RCC 7860 (cell line): ENCODE measurements at places on chromosomes 12 and 14.

GRCh38 chr12:99997806-99998205, 13.1 kb upstream of the ANKS1B start:
- no peak for DNase-seq

DNA sequence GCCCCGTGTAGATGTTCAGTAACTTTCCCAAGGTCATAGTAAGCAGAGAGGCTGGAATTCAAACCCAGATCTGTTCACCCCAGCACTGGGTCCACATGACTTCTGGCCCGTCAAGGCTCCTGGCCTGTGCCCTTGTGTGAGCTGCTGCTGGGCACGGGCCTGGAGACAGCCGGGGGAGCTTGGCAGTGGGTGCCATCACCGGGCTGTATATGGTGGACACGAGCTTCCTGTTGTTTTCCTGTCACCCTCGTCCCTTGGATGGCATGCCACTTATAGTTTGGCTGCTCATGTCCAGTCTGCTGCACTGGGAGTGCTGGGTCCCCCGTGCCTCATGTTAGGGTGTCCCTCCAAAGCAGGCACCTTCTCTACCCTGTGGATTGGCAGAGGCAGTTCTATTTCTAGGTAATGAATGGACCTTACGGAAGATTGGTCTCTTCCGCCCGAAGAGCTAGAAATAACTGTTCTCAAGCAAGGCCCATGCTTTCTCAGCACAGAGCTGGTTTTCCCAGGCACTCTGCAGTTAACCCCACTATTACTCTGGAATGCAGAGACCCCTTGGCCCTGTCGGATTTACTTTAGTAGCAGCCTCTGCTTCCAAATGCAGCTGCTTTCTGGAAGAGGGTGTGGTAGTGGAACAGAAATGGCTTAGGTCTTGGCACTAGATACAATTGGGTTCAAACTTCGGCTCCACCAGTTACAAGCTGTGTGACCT, 44.3 kb downstream of the ELK3 start:
- DNase-seq = no peak

GRCh38 chr12:75432924-75433323, 42.0 kb downstream of the GLIPR1L2 start:
- no peak for DNase-seq

DNA sequence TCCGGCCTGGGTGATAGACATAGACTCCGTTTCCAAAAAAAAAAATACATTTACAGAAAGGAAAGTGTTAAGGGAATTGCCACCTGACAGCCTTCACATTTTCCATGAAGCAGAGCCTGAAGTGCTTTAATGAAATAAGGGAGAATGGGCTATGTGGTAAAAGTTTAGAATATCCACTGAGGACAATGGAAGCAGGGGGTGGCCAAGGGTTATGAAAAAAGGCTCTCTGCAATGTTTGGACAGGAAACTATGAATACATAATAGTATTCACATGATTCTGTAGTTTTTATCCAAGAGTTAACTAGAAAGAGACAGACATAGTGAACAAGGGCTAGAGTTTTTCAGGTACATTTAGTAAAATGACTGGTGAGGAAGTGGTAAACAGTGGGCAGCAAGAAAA, 75.3 kb downstream of the COCH start:
- no peak for DNase-seq

DNA sequence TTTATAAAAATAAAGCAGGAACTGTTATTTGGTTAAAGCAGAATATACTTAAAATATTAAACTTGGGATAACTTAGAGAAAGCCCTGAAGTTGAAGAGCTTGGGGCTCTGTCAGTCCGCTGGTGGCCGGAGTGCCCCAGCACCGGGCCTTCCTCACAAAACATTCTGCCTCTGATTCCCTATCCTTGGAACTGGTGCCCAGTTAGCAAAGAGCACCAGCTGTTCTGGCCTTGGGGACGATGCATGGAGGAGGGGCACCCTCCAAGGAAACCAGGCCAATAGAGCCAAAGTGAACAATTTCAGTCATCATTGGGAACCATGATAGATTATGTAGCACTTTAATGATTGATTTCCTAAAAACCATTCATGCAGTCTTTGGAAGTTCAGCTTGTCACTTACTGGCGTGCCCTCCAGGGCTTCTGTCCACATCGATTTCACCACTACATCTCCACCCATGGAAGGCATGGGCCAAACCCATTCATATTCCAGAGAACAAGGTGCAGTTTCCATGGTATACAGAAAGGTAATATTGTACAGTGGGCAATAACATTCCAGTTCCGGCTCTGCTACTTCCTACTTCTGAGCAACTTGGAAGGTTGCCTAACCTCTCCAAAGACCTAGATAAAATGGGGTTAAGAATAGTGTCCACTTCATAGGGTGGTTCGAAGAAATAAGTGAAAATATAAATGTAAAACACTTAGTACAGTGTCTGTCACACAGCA, 145.9 kb downstream of the ETV6 start:
- no peak for DNase-seq

- no peak for DNase-seq
Observed at GRCh38 chr12:65470256-65470655, 191.8 kb downstream of the MSRB3 start.
